ENCODE measurements at places on chromosomes 7 and 10.
A peak's percentile ranks its signal among the peaks of the same experiment; 100 is the strongest.

DNA sequence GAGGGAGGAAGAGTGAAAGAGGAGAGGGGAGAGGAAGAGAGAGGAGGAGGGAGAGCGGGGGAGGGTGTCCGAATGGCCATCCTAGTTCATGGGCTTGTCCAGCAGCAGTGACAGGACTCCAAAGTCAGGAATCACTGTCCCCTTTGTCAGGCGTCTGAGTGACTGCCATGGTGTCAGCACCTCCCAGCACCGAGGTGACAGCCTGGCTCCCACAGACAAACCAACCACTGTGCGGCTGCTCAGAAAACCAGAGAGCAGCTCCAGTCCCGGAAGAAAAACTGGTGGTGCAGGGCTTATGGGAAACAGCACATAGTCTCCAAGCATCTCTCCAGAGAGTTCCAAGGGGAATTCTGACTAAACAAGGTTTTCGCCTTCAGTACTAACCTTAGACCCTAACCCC lies 18.9 kb upstream of the FGFR2 start:
- no peak for DNase-seq

DNA sequence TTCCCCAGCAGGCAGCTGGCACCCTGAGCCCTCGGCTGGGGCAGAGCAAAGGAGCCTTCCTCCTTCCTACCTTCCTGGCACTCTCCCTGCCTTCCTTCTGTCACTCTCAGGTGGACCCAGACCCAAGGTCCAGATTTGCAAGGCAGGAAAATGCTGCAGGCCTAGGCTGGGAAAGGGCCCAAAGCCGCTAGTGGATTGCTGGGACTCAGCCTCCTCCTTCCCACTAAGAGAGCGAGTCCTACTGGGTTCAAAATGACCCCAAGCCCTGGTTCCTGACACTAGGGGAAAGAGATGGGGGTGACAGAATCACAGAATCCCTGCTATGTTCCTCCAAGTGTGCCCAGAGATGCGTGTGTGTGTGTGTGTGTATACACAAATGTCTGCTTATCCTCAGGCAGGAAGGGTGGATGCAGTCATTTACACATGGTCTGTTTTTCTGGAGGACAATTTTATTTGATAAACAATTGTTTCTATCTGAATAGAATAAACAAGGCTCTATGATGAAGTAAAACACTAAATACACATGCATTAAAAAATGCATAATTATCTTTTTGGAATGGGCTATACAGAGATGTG lies 1.3 kb upstream of the PLAU start:
- peak; percentile 42 for DNase-seq

- no peak for DNase-seq
These were observed 544.0 kb upstream of the ZWINT start for GRCh38 chr10:56905051-56905450.

- DNase-seq, result peak; percentile 32
These were observed 215.1 kb upstream of the FRMD4A start for GRCh38 chr10:14545827-14546226.

DNA sequence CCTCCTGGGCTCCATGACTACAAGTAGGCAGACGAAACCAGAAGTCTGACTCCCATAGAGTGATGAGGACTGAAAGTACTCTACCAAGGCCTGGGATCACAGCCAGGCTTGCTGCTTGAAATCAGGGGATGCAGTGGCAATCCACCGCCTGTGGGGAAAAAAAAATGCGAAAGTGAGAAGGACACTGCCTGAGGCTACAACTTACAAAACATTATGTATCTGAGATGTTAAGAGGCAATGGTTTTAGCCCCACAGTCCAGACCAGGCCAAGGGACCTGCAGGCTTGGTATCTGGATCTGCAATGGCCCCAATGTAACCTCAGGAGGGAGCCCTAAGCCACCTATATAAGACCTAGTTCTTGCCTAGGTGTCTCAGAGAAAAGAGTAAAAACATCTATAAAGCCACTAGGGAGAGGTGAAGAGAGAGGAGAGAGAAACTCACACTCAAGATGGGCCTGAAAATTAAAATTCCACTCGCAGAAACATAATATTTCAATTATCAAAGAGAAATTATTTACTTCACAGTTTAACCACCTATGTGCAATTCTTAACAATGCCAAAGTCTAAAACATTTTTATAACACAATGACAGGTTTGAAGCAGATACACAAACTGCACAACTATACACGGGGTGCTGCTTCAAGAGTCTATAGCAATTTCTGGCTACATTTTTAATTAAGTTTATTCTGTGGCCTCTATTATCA lies 13.9 kb downstream of the DNAJC1 start:
- DNase-seq, result peak; percentile 54

DNA sequence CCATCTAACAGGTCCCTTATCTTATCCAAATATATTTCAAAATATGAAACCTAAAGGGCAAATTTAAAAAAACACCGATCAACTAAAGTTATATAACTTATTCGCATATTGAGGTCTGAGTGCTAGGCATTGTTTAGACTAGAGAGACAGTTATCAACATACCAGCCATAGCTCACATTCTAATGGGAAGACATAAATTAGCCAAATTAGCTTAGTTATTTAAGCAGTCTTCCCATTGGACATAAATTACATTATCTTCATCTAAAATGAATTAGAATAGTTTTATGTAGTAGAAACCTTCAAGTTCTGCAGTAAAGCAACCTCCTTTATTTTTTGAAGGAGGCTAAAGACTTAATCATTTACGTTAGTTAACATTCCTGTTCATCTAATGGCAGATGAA lies 17.4 kb downstream of the KIF5B start:
- DNase-seq, result no peak

DNA sequence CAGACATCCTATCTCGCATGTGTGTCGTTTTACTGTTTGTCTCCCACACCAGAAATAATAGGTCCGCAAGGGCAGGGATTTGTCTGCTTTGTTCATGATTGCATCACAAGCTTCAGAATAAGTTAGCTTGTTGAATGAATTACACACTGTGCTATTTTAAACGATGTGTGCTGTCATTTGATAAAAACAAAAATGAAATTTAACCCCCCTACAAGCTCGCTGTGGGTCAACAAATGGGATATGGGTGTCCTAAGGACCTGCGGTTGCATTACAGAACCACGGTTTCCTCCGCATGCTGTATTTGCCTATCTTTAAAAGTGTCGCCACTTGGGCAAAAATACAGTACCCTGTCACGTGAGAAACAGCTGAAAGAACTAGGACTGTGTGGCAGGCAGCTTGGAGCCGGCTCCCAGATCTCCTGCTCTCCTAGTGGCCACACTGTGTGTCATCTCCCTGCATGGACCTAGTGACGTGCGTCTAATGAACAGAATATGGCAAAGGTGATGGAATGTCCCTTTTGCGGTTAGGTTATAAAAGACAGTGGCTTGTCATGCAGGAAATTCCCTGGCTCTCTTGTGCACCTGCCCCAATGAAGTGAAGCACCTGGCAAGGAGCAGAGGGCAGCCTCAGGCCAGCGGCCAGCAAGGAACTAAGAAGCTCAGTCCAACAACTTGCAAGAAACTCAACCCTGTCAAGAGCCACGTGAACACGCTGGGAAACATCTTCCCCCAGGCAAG lies 32.9 kb upstream of the CRYGN start:
- DNase-seq, result peak; percentile 98

- DNase-seq, result no peak
These were observed 15.9 kb downstream of the RNF133 start for GRCh38 chr7:122682815-122683550.

- no peak for DNase-seq
These were observed 379.3 kb upstream of the POM121L12 start for GRCh38 chr7:52656098-52656497.

GRCh38 chr7:124896001-124896400 lies 33.6 kb downstream of the POT1 start:
- no peak for DNase-seq

DNA sequence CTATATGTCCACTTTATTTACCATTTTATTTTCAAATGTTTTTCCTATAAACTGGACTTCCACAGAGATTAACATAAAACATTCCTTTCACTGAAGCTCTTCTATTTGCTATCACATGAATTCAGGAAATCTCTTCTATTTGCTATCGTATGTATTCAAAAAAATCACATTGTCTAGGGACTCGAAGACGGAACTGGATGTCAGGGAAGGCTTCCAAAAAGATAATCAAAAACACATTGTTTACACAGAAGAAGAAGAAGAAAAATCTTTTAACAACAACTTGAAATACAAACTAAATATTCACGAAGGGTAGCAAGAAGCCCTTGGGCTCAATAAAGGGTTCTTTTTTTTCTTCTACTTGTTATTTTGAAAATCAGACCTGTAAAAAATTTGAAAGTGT lies 426.1 kb upstream of the LRRN3 start:
- no peak for DNase-seq

DNA sequence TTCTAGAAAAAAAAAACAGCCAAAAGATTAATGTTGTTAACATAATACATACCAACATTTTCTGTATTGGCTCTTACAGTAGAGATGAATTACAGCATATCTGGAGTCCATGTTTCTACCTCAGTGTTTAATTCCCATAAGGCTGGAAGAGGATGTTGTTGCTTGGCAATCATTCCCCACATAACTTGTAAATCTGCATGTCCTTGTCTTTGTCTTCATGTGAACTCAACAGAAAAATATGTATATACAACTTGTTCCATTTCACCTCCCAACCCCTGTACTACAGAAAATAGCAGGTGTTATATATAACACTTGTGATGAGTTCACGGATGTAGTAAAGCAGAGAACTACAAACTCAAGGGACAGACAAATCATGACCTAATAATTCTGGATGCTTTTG lies 160.9 kb upstream of the SEMA3C start:
- DNase-seq, result no peak

DNA sequence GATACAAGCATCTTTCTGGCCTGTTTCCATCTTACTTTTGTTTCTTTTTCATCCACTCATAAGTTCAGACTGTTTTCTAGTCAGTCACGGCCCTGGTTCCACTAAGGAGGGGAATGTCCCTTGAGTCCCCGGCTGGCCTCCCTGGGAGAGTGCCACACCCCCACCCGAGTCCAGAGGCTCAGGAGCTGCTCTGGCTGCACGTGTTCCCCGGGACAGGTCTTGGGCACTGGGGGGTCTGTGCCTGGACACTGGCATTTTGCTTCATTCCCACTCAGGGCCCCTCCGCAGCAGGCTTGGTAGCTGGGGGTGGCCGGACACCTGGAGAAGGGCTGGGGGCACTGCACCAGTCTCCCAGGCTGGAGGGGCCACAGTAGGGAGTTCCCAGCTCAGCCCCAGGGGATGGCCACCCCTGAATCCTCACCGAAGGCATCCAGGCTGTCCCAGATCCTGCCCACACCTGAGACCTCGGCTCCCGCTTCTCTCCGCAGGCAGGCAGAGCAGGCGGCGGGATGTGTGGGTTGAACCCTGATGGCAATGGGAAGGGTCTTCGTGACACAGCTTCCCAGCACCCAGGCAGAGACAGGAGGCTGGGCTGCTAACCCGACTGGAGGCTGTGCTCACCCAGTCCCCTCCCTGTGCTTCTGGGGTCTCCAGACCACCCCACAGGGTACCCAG lies 92.3 kb downstream of the BMS1 start:
- no peak for DNase-seq

DNA sequence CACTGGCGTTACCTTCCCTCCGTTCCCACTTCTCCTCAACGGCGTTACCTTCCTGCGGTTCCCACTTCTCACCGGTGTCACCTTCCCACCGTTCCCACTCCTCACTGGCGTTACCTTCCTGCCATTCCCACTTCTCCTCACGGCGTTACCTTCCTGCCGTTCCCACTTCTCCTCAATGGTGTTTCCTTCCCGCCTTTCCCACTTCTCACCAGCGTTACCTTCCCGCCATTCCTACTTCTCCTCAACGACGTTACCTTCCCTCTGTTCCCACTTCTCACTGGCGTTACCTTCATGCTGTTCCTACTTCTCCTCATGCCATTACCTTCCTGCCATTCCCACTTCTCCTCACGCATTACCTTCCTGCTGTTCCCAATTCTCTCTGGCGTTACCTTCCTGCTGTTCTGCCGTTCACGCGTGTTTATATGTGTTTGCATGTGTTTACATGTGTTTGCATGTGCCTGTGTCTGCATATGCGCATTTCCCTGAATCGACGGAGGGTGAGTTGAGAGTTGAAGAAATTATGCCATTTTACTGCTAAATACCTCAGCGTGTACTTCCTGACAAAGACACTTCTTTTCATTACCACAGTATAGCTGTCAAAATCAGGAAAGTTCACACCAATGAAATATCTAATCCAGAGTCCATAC lies 23.2 kb upstream of the CFAP46 start:
- no peak for DNase-seq

DNA sequence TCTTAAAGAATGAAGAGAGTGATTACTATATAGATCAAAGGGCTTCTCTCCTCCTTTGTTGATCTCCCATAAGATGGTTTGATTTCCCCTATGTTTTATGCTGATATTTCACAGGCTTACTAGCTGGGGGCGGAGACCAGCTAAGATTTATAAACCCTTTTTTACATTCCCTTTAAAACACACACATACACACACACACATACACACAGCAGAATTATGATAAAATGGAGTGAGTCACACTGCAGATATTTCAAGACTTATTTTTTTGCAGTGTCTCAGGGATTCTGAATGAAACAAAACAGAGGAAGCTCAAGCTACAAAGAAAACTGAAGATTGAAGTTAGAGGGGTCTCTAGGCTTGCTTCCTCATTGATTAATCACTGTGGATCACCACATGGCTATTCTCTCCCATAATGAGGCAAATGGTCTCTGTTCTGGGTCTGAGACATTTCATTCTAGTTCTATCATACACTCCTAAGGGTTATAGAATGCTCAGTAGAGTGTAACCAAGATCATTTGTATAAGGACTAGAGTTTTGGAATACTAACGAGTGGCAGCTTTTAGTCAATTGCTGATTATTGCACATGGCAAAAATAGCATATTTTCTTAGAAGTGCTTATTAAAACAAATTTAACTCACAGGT lies 18.6 kb downstream of the INA start:
- no peak for DNase-seq

DNA sequence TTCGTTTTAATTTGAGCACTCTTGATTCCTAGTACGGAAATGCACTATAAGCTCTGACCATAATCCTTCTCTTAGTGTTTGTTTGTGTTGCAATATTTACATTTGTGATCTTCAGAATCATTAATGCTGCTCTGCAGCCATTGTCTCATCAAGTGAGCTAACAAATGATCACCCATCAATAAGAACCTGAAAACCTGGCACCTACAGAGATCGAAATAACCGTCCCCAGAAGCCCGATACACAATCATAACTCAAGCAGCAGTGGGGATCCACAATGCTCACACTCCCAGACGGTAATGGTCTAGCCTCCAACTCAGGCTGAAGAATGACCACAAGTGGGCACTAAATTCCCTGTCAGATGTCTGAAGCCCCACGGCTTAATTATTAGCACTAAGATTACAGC lies 156.0 kb upstream of the NFE2L3 start:
- DNase-seq, result no peak

- no peak for DNase-seq
These were observed 74.8 kb downstream of the ADARB2 start for GRCh38 chr10:1662438-1663025.

GRCh38 chr7:122756860-122757259 lies 54.1 kb upstream of the RNF148 start:
- no peak for DNase-seq

- DNase-seq, result no peak
These were observed 123.2 kb downstream of the HERPUD2 start for GRCh38 chr7:35571611-35572240.

DNA sequence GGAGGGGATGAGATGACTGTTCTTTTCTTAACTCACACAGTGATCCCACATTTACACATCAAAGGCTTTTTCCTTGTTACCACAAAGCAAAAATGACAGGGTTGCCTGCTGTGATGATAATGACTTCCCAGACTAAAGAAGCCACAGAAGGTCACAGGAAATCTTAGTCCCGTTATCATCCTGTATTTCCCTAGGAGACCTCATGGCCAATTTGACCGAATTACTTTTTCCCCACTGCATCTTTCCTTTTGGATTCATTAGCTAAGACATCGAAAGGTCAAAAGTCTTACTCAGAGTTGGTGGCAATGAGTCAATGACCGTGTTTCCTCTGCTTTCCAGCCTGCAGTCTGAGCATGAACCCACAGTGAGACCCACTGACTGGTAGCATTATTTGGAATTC lies 130.1 kb upstream of the INHBA start:
- peak; percentile 41 for DNase-seq
